ENCODE measurements at places on chromosomes 2 and 18.

DNA sequence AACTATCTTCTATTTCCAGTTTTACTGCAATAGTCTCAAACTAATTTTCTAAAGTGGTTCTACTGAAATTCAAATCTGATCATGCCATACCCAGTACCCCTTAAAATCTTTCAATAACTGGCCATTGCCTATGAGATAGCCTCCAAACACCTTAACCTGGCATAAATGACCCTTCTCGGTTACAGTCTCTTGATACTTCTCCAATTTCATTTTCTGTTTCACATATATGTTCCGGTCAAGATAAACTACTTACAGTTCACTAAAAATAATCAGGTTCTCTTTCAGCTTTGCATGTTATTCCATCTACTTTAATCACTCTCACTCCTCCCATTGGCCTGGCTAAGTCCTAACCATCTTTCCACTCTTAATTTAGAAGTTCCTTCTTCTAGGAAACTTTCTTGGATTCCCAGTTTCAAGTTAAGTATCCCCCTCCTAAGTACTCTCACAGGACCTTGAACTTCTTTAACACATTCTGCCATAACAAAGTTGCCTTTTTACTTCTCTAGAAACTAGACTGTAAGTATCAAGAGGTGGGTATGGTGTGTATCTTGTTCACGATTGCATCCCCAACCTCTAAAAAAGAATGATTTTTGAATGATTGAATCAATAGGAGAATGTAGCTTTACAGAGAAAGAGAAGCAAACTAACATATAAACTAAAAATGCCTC is 110.2 kb upstream of the RBBP8 start:
- DNase-seq, result no peak

GRCh38 chr2:159009940-159010339 is 41.5 kb downstream of the TANC1 start:
- DNase-seq, result no peak

DNA sequence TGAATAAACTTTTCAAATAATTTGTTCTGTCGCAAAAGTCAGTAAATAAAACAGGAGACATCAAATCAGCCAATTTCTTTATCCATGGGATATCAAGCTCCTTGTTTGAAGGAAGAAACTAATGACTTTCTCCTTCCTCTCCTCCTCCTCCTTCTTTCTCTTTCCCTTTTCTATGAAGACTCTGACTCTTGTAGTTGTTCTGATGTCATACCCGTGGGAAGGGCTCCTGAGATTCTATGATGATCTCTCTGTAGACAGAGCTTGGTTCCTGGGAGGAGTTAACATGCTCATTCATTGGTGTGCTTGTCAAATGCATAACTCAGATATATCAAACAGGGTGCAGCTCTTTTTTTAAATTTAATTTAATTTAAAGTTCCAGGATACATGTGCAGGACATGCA is 118.7 kb upstream of the KCTD1 start:
- no peak for DNase-seq

- no peak for DNase-seq
Observed at GRCh38 chr18:55920063-55920462, 332.1 kb upstream of the TCF4 start.

GRCh38 chr2:145379934-145380333 is 860.0 kb upstream of the ZEB2 start:
- DNase-seq, result no peak

DNA sequence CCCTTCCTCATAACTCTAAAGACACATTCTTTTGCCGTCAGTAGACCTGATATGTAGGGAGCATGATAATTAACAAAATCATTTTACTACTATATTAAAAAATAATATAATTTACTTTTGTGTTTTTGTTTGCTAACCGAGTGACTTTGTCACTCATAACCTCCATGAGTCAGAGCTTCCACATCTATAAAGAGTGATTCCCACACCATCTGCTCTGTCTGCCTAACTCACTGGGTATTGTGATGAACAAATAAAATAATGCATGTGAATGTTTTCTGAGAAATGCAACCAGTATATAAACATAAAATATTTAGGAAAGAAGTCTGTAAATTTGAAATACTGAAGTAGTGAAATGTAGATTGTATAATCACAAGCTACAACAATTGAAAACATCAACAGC is 123.4 kb upstream of the DSEL start:
- no peak for DNase-seq

DNA sequence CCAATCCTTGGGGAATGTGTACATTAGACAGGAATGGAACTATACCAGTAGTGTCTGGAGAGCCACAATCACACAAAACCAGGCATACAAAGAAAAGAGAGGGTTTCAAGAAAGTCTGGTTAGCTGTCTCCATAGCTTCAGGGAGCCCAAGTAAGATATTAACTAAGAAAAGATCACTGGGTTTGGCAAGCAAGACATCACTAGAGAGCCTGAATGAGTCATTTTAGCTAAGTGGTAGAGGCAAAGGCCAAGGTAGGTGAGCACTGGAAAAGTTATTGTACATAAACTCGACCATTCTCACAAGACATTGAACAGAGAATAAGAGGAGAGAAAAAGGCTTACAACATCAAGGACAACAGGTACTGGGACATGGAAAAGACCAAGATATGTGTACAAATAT is 143.8 kb upstream of the ARL4C start:
- no peak for DNase-seq

GRCh38 chr18:45439851-45440645 is 175.2 kb upstream of the SLC14A2 start:
- no peak for DNase-seq

- no peak for DNase-seq
Observed at GRCh38 chr2:219001100-219001576, 7.9 kb upstream of the CRYBA2 start.

GRCh38 chr2:241312082-241312481 is 3.4 kb downstream of the HDLBP start:
- no peak for DNase-seq
